Activated CD8-positive, alpha-beta T cell treated with anti-CD3 and anti-CD28 coated beads, Interleukin-2, amount 10 ng/mL, durations not matched to agents 7 days and 5 days (primary cell): ENCODE measurements at places on chromosomes 5 and 9.

- no peak for DNase-seq
Measured at GRCh38 chr5:4387290-4387689, 752.8 kb upstream of the ADAMTS16 start.

- DNase-seq = no peak
Measured at GRCh38 chr5:57349214-57349613, 133.4 kb downstream of the ACTBL2 start.

- no peak for DNase-seq
Measured at GRCh38 chr5:116778032-116778431, 203.4 kb upstream of the SEMA6A start.

GRCh38 chr9:112173489-112174221, 1.4 kb downstream of the SUSD1 start:
- DNase-seq = no peak

GRCh38 chr5:72871366-72872024, 55.0 kb downstream of the TNPO1 start:
- DNase-seq = no peak

DNA sequence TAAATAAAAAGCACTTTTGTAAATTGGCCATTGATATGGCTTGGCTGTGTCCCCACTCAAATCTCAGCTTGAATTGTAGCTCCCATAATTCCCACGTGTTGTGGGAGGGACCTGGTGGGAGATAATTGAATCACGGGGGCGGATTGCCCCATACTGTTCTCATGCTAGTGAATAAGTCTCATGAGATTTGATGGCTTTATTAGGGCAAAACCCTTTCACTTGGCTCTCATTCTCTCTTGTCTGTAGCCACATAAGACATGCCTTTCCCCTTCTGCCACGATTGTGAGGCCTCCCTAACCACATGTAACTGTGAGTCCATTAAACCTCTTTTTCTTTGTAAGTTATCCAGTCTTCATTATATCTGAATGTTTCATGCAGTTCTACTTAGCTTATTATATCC, 153.2 kb downstream of the TARS1 start:
- no peak for DNase-seq
